ENCODE measurements at places on chromosomes 12 and 14. TPM values are rescaled to one million over a fixed set of nuclear protein-coding genes. Genes with fewer than 3 reads are reported as not detected.

Gene ADCY4
- total RNA-seq: 17.7 TPM

Gene CDCA4
- 13.3 TPM for total RNA-seq

Gene ZBTB25
- total RNA-seq: 10.6 TPM

Gene TNFAIP2
- 60.1 TPM for total RNA-seq

Gene PLCZ1
- total RNA-seq: not detected

DNA sequence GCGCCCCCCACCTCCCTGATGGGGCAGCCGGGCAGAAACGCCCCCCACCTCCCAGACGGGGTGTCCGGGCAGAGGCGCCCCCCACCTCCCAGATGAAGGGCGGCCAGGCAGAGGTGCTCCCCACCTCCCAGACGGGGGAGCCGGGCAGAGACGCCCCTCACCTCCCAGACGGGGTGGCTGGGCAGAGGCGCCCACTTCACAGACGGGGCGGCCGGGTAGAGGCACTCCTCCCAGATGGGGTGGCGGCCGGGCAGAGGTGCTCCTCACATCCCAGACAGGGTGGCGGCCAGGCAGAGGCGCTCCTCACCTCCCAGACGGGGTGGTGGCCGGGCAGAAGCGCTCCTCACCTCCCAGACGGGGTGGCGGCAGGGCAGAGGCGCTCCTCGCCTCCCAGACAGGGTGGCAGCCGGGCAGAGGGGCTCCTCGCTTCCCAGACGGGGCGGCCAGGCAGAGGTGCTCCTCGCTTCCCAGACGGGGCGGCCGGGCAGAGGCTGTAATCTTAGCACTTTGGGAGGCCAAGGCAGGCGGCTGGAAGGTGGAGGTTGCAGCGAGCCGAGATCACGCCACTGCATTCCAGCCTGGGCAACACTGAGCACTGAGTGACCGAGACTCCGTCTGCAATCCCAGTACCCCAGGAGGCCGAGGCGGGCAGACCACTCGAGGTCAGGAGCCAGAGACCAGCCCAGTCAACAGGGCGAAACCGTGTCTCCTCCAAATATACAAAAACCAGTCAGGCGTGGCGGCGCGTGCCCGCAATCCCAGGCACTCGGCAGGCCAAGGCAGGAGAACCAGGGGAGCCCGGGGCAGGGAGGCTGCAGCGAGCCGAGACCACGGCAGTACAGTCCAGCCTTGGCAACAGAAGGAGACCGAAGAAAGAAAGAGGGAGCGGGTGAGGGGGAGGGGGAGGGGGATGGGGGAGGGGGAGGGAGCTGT lies 12.9 kb upstream of the PXN start:
- no peak for DNase-seq

- no peak for DNase-seq
These were observed 96.1 kb downstream of the CRADD start for GRCh38 chr12:93773122-93773871.

- DNase-seq: peak; percentile 21
These were observed 857 bp downstream of the ETNK1 start for GRCh38 chr12:22625762-22626294.

DNA sequence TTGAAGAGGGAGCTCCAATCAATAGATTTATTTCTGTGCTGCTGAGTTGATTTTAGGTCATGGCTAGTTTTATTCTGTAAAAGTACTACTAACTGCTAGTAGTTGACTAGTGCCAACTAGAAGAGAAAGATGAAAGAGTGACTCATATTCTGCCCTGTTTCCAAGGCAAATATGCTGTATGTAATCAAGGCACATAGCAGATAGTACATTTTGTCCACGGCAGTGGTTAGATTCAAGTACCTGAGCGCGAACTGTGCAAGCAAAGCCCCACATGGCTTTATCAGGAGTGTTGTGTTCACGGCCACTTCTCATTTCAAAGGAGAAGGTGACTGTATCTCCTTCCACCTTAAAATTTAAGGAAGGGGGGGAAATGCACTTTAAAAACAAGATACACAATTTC lies 126.8 kb downstream of the TRAFD1 start:
- DNase-seq: no peak

DNA sequence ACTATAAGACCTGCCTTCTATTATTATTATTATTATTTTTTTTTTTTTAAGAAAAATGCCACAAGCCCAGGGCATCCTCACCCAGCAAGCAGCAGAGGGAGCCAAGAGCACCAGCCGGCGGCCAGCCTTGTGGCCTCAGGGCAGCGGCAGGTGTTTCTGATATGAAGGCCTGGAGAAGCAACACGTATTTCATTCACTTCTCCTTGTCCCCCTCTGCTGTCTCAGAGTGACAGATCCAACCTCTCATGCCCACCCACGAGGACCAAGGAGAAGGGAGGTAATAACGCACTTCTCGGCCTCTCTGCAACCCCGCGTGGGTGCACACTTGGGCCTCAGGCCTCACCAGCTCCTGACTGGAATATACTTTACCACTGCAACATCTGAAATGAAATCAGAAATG lies 25.4 kb downstream of the CDC42BPB start:
- no peak for DNase-seq

GRCh38 chr14:101193106-101193844 lies 289.8 kb upstream of the RTL1 start:
- no peak for DNase-seq

DNA sequence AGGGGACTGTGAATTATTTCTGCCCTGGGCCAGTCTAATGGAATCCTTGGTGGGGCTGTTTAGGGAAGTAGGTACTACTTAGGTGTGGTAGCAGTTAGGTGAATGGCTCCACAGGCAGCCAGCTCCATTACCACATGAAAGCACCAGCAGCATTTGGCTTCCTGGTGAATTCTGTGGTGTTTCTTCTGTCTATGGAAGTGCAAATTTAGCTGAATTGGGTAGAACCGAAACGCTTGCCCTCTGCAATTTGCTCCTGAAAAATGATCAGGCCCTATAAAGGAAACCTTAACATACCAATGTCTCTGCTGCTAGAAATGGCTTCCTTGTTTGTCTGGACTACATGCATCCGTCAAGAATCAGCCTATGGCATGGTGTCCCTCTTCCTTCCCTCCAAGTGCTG lies 16.4 kb downstream of the FLRT2 start:
- DNase-seq: no peak

GRCh38 chr14:75404847-75405246 lies 23.0 kb upstream of the JDP2 start:
- DNase-seq: no peak

DNA sequence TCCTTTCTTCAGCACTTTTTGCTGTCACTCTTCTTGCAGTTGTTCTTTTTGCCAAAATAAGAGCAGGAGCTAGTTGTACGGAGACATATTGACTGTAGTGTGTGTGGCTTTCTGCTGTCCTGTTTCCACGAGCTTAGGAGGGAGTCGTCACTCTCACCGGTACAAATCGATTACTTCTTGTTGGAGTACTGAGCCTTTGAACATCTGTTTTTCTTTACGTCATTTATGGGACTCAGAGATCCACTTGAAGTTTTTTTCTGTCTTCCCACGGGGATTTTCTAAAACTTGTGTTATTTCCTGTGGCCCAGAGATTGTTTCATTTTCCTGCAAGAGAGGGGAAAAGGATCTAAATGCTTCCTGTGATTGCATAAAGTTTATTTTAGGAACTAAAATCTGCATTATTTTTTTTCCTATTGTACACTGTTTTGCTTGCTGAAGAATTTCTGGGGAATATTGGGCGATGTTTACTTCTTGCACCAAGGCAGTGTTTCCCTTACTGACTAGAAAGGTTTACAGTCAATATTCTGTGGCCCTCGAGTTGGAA lies 199.8 kb upstream of the ARHGAP5 start:
- no peak for DNase-seq

GRCh38 chr12:117403586-117404139 lies 42.2 kb upstream of the NOS1 start:
- no peak for DNase-seq

DNA sequence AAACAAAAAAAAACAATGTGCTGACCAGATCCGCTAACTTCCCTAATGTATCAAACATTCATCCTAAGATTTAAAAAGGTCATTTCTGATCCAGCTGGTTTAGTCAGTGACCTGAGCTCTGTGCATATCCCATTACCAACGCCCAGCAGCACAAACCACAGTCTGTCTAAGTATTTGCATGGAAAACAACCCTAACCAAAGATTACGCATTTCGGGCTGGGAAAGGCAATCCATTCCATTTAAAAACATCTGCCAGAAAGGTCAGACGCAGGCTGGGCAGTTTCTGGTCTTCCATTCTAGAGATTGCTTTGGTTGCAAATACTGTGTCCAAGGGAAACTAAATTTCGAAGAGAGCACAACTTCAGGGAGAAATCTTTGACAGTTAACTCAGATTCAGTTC lies 234.9 kb downstream of the FLRT2 start:
- peak; percentile 45 for DNase-seq

GRCh38 chr12:57198329-57198728 lies 18.3 kb upstream of the NXPH4 start:
- DNase-seq: no peak

DNA sequence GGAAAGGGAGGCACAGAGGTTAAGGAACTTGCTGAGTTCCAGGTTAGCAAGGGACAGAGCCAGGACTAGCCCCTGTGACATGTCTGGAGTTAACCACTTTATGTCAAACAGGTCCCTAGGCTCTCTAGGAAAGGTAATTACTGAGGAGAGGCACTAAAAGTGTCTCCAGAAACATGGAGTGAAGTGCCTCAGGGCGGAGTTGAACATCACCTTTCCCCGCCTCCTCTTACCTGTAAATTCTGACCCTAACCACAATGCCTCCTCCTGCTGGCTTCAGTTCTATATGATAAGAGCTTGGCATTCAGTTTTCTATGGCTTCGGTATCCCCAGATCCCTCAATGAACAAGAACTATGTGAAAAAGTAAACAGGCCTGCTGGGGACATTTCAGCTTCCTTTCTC lies 18.1 kb downstream of the RPH3A start:
- no peak for DNase-seq

DNA sequence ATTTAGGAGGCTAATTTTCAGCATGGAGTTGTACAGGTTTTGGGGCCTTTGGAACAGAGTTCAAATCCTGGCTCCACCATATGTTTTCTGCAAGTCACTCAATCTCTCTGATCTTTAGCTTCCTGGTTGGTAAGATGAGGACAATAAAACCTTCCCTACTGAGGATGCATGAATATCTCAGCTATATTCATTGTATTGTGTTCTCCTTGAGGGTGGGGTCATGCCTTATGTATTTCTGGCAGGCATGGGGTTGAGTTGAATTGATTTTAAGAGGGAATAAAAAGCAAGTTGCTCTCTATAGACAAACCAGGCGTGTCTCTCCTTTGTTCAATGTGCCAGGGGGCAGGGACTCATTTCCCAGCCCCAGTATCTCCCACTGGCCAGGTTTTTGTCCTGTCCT lies 173.1 kb downstream of the C12orf75 start:
- DNase-seq: no peak

DNA sequence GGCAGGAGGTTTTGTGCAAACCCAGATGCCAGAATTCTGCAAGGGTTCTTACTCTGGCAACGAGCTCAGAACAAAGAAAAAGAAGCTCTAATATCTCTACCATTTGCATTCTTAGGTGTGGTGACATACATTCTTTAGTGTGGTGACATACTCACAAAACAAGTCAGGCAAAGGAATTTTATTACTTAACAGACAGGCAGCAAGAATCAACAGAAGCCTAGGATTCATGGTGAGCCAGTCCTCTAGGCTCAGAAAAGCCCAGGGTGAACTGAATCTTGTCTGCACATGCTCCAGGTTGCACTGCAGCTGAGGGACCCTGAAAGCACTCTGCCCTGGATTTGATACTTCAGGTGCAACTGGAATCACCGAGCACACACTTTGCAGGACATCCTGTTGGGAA lies 122.4 kb upstream of the PTPRQ start:
- peak; percentile 45 for DNase-seq

Data from osteoblast (primary cell).